ENCODE measurements at places on chromosomes 6 and 20.

GRCh38 chr6:157258878-157259277, 64.4 kb downstream of the TMEM242 start:
- DNase-seq = no peak

- no peak for DNase-seq
Observed at GRCh38 chr6:71982389-71982788, 96.0 kb downstream of the RIMS1 start.

GRCh38 chr20:63330084-63330760, 30.9 kb downstream of the CHRNA4 start:
- DNase-seq = no peak

DNA sequence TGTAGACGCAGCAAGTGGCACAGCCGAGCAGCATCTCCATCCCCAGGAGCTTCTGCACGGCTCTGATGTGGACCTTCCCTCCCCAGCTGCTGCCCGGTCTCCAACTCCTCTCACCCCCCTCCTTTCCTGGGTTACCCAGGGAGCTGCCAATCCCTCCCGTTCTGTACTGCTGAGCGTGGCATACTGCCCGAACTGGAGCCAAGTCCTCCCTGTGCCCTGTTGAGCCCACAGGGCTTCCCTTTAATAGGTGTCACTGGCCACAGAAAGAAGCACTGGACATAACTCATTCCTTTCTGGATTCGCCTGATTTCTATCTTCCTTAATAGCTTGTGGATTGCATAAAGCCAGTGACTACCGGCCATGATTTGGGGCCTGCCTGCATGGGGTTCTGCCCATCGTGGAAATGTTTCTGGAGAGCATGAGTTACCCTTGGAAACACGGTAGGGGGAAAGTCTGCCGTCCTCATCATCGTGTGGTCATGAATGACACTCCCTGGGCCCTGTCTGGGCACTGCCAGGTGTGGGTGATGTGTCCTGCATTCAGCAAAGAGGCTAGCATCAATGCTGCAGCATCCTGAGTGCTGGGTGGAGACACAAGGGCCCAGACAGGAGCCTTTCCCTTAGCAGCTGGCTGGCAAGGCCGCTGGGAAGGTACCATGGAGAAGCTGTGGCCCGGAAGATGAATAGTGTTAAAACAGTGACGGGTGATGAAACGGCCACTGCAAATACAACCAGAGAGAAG, 189.7 kb downstream of the SYNDIG1 start:
- no peak for DNase-seq

- peak; percentile 42 for DNase-seq
Observed at GRCh38 chr6:100230953-100231316, 233.8 kb downstream of the SIM1 start.

- DNase-seq = peak; percentile 10
Observed at GRCh38 chr20:5973172-5973571, 22.7 kb downstream of the MCM8 start.

GRCh38 chr6:80517525-80517924, 411.1 kb downstream of the BCKDHB start:
- DNase-seq = no peak

GRCh38 chr6:112179631-112180030, 74.7 kb downstream of the LAMA4 start:
- DNase-seq = no peak

- DNase-seq = no peak
Observed at GRCh38 chr6:109493865-109494264, 10.8 kb upstream of the ZBTB24 start.

DNA sequence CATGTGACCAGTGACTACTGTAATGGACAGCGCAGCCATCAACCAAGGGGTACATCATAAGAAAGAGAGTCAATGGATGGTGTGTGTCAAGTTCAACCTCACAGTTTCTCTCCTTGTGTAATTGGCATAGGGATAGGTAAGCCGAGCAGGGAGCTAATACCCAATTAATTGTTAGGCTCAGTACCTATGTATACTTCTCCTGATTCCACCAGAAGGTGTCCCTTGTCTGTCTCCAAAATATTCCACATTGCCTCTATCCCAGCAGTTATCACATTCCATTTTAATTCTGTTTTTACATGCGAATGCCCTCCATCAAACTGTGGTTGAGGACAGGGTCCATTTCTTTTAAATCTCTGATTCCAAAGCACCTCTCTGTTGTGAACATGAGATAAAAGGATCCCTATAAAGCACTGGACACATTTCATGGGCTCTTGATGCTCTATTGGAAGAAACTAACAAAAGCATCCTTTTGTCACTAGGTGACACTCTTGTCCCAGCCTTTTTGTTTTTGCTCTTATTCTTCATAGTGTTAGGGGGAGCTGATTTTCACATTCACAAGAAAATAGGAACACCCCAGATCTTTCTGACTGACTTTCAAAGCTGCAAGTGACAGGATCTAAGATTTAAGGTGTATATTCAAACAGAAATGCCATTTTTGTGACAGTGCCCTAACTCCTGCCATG, 38.9 kb downstream of the FBXO9 start:
- no peak for DNase-seq

GRCh38 chr6:25034431-25034921, 98.7 kb upstream of the RIPOR2 start:
- no peak for DNase-seq

- DNase-seq = no peak
Observed at GRCh38 chr6:56706981-56707726, 64.5 kb upstream of the DST start.

DNA sequence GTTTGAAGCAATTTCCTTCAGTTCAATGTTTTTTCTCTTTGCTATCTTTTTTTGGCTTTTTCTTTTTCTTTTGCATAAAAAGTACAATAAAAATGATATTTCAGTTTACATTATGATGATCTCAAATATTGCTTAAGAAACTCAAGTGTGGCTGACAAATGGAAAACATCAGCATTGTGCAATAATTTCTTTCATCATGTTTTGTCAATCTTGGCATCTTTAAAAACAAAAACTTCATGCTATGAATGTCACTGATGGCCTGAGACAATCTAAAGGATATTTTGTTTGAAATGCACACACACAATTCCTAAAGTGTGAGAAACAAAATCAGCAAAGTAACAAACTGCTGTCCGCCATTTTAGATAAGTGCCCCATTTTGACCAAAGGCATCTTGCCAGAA, 13.9 kb upstream of the MTCL3 start:
- DNase-seq = no peak

- no peak for DNase-seq
Observed at GRCh38 chr6:157240960-157241311, 82.4 kb downstream of the TMEM242 start.

GRCh38 chr6:63565727-63566596, 6.3 kb upstream of the LOC128125822 start:
- peak; percentile 78 for DNase-seq

- DNase-seq = no peak
Observed at GRCh38 chr6:85185977-85186376, 263.9 kb upstream of the NT5E start.

GRCh38 chr6:3347826-3348225, 89.1 kb downstream of the PSMG4 start:
- DNase-seq = no peak

Measured in astrocyte (in vitro differentiated cells and primary cell).